ENCODE measurements at places on chromosomes 4 and X.
A peak's percentile ranks its signal among the peaks of the same experiment; 100 is the strongest.

DNA sequence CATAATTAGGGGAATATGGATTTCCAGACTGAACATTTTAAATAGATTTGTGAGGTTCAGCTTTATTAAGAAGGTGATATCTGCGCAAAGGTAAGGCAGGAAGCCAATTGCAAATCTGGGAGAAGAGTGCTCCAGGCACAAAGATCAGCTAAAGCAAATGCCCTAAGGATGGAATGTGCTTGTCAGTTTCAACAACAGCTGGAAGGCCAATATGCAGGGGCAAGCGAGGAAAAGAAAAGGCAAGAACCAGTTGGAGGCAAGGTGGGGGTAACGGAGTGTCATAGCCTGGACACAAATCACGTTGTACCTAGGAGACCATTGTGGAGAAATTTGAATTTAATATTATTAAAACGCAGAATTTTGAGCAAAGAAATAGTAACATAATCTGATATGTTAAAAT lies 1710.3 kb upstream of the PCDH7 start:
- no peaks in the 10 kb centered on the region for H3K4me1 ChIP-seq
- no peaks in the 10 kb centered on the region for H3K27me3 ChIP-seq
- no peak for DNase-seq
- no peak overlapping the region for H3K27ac ChIP-seq
- H3K4me3 ChIP-seq, result no peak overlapping the region

GRCh38 chrX:46268412-46268811 lies 276.8 kb downstream of the ZNF674 start:
- no peak overlapping the region for H3K4me3 ChIP-seq
- H3K36me3 ChIP-seq, result no peaks in the 10 kb centered on the region
- no peaks in the 10 kb centered on the region for H3K27me3 ChIP-seq
- no peak for DNase-seq
- H3K27ac ChIP-seq, result no peak overlapping the region

- H3K4me1 ChIP-seq, result peaks cover 18% of the 10 kb centered on the region
- no peak overlapping the region for H3K27ac ChIP-seq
- H3K27me3 ChIP-seq, result no peaks in the 10 kb centered on the region
- no peaks in the 10 kb centered on the region for H3K36me3 ChIP-seq
- DNase-seq, result no peak
Observed at GRCh38 chr4:158775091-158775651, 6.3 kb downstream of the FNIP2 start.

DNA sequence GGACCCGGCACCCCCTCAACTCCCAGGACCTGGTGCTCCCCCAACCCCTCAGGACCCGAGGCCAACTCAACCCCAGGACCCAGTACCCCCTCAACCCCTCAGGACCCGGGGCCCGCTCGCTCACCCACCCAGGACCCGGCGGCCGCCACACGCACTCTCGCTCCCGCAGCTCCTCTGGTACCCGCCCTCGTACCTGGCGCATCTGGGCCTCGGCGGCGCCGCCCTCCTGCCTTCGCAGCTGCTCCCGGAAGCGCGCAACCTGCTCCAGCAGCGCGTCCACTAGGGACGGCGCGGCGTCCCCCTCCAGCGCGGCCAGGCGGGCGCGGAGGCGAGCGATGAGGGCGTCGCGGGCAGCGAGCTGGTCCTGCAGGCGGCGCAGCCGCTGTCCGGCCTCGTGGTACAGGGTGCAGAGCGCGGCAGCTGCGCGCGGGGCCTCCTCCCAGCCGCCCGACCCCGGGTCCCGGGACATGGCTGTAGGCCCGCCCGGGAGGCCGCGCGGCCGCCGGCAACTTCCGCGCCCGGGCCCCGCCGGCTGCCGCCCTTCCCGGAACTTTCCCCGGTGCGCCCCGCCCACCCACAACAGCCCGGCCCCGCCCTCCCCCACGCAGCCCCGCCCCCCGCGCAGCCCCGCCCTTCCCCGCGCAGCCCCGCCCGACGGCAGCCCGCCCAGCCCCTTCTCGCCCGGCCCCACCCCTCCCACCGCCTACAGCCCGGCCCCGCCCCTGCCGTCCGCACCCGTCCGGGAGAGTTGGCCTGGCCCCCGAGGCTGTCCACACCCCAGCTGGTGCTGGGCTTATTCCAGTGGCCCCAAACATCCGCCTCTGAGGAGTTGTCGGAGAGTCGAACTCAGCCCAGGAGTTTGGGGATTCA lies at the start of gene TNIP2:
TSS of gene TNIP2 (minus strand) at position 516 of the 870 bp plus-strand sequence. CDS start at position 469, 47 bp downstream.
- peak; percentile 79 for DNase-seq
- peak within 1 kb of the TSS; percentile 92 for H3K27ac ChIP-seq
- peaks cover 24% of the 10 kb centered on the region for H3K4me1 ChIP-seq
- H3K36me3 ChIP-seq, result peaks cover 3% of the 10 kb centered on the region

GRCh38 chr4:95124906-95125504 lies 367.2 kb downstream of the BMPR1B start:
- peaks cover 2% of the 10 kb centered on the region for H3K36me3 ChIP-seq
- peaks cover 10% of the 10 kb centered on the region for H3K27me3 ChIP-seq
- H3K4me1 ChIP-seq, result peaks cover 6% of the 10 kb centered on the region
- no peak overlapping the region for H3K27ac ChIP-seq
- no peak overlapping the region for H3K4me3 ChIP-seq

DNA sequence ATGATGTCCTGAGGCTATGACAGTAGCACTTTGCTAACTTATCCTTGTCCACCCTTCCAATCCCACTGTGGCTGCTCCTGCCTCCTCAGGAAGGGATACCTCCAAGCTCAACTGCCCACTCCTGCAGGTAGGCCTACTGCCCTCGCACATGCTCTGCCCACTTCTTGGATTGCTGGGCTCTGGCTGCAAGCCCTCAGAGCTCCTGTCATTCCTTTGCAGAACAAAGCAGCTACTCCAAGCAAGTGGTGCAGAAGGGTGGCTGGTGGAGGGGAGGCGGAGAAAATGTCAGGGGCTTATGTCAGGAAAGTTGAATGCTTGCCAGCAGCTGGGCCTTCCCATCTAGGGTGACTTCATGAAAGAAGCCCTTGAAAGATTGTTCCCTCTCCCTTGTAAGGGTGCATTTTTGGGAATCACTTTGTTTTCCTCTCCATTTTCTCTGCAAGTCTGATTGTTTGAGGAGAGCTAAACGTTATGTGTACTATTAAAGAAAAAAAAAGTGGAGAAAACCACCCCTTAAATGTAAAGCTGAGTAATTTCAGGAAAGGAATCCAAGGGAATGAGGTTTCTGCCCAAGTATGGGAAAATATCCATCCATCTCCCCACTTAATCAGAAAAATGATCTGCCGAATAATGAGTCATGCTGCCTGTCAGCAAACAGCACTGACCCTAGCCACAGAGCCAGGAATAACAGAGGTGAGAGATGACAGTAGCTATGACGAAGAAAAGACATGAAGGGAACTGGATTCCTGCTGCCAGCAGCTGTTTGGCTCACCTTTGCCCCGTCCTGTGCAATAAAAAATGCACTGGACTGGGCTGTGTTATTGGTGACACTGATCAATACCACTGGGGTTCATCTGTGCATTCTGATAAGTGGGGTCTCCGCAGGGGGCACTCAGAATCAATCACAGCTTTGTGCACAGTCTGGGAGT lies 102.0 kb downstream of the RTL5 start:
- no peaks in the 10 kb centered on the region for H3K36me3 ChIP-seq
- no peak for DNase-seq
- peaks cover 6% of the 10 kb centered on the region for H3K4me1 ChIP-seq
- H3K4me3 ChIP-seq, result no peak overlapping the region
- no peak overlapping the region for H3K27ac ChIP-seq

GRCh38 chrX:119495734-119496726 lies 27.8 kb downstream of the SLC25A5 start:
- no peaks in the 10 kb centered on the region for H3K27me3 ChIP-seq
- no peak for DNase-seq
- H3K27ac ChIP-seq, result peak overlapping the region; percentile 87

DNA sequence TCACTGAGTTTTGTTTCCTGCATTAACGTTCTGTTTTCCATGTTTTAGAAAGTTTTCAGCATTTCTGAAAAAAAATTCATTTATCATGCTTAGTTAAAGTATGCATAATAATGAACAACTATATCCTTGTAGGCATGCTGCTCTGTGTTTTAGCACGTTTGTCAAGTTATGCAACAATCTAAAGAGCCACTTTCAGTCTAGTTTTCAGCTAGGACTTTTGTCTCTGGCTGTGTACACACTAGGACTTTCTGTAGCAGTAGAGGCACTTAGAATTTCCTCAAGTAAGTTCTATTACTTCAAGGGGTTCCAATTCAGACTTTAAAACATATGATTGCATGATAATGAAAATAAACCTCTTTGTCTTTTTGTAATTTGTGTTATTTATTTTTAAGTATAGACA lies 12.4 kb downstream of the DCAF8L1 start:
- no peaks in the 10 kb centered on the region for H3K36me3 ChIP-seq
- H3K27ac ChIP-seq, result no peak overlapping the region
- no peak overlapping the region for H3K4me3 ChIP-seq
- no peaks in the 10 kb centered on the region for H3K27me3 ChIP-seq

- no peak overlapping the region for H3K4me3 ChIP-seq
- no peak for DNase-seq
- no peaks in the 10 kb centered on the region for H3K27me3 ChIP-seq
- H3K4me1 ChIP-seq, result no peaks in the 10 kb centered on the region
Observed at GRCh38 chr4:21181716-21182115, 481.5 kb downstream of the PACRGL start.

- H3K27me3 ChIP-seq, result peaks cover 25% of the 10 kb centered on the region
- no peak for DNase-seq
- no peak overlapping the region for H3K27ac ChIP-seq
- no peak overlapping the region for H3K4me3 ChIP-seq
- H3K36me3 ChIP-seq, result no peaks in the 10 kb centered on the region
Observed at GRCh38 chr4:67394879-67395278, 150.4 kb downstream of the CENPC start.

- no peaks in the 10 kb centered on the region for H3K4me1 ChIP-seq
- H3K4me3 ChIP-seq, result no peak overlapping the region
- no peaks in the 10 kb centered on the region for H3K36me3 ChIP-seq
- no peaks in the 10 kb centered on the region for H3K27me3 ChIP-seq
Observed at GRCh38 chr4:32031026-32031425, 1310.9 kb downstream of the PCDH7 start.

GRCh38 chr4:56445699-56446098 lies 9.6 kb downstream of the PAICS start:
- H3K4me1 ChIP-seq, result peaks cover 3% of the 10 kb centered on the region
- H3K27me3 ChIP-seq, result no peaks in the 10 kb centered on the region
- no peak overlapping the region for H3K4me3 ChIP-seq
- H3K27ac ChIP-seq, result no peak overlapping the region

GRCh38 chrX:96224279-96224678 lies 460.4 kb upstream of the DIAPH2 start:
- H3K27ac ChIP-seq, result no peak overlapping the region
- no peaks in the 10 kb centered on the region for H3K27me3 ChIP-seq
- DNase-seq, result no peak
- H3K36me3 ChIP-seq, result no peaks in the 10 kb centered on the region
- H3K4me3 ChIP-seq, result no peak overlapping the region

GRCh38 chr4:123096038-123096437 lies 173.6 kb upstream of the NUDT6 start:
- DNase-seq, result no peak
- H3K27ac ChIP-seq, result no peak overlapping the region
- H3K27me3 ChIP-seq, result no peaks in the 10 kb centered on the region
- peaks cover 7% of the 10 kb centered on the region for H3K36me3 ChIP-seq
- H3K4me1 ChIP-seq, result peaks cover 7% of the 10 kb centered on the region

GRCh38 chrX:19857131-19857530 lies 30.3 kb downstream of the SH3KBP1 start:
- H3K27me3 ChIP-seq, result no peaks in the 10 kb centered on the region
- peaks cover 2% of the 10 kb centered on the region for H3K36me3 ChIP-seq
- no peak overlapping the region for H3K4me3 ChIP-seq
- H3K27ac ChIP-seq, result peak overlapping the region; percentile 87
- peaks cover 19% of the 10 kb centered on the region for H3K4me1 ChIP-seq

- DNase-seq, result no peak
- H3K27ac ChIP-seq, result no peak overlapping the region
- H3K27me3 ChIP-seq, result no peaks in the 10 kb centered on the region
- H3K4me1 ChIP-seq, result no peaks in the 10 kb centered on the region
- H3K36me3 ChIP-seq, result no peaks in the 10 kb centered on the region
Observed at GRCh38 chr4:157115613-157116335, 39.8 kb downstream of the GLRB start.

DNA sequence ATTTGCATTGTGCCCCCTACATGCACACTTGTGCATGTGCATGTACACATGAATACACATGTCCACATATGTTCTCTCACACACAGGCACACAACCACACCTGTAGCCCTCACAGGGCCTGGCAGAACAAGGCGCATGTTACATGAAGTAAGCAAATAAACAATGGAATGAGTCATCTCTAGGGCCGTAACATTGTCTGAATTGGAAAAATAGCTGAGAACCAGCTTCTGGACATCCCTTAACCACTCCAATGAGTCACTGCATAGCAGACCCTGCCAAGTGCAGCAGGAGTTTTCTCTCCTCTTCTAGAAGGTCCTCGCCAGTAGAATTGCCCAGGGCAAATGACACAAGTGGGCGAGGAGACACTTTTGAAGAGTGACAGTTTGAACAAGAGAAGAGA lies 66.1 kb downstream of the MAGEA10 start:
- DNase-seq, result no peak
- no peak overlapping the region for H3K27ac ChIP-seq
- no peak overlapping the region for H3K4me3 ChIP-seq
- no peaks in the 10 kb centered on the region for H3K4me1 ChIP-seq
- no peaks in the 10 kb centered on the region for H3K36me3 ChIP-seq

GRCh38 chr4:20362148-20362547 lies 110.4 kb downstream of the SLIT2 start:
- H3K36me3 ChIP-seq, result no peaks in the 10 kb centered on the region
- H3K4me3 ChIP-seq, result no peak overlapping the region
- no peak for DNase-seq
- H3K27ac ChIP-seq, result no peak overlapping the region

DNA sequence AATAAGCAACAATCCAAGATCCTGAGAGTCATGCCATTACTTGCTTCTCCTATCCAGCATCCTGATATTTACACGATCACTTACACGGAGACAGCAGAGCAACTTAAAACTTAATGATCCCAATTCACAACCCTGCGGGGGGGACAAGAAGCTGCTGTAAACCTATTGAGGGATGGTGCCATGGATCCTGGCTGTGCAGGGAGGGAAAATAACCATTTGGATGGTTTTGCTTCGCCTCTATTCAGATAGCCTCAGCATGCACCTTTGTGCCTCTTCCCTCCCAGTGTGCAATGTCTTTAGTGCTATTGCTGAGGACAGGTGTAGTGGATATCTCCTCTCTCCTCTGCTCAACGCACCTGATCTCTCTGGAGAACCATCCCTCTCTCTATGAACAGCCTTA lies 89.7 kb upstream of the PPARGC1A start:
- DNase-seq, result no peak
- no peaks in the 10 kb centered on the region for H3K4me1 ChIP-seq
- H3K27ac ChIP-seq, result no peak overlapping the region

Data from T-helper 17 cell (primary cell).